ENCODE measurements at places on chromosomes 16 and 17.

DNA sequence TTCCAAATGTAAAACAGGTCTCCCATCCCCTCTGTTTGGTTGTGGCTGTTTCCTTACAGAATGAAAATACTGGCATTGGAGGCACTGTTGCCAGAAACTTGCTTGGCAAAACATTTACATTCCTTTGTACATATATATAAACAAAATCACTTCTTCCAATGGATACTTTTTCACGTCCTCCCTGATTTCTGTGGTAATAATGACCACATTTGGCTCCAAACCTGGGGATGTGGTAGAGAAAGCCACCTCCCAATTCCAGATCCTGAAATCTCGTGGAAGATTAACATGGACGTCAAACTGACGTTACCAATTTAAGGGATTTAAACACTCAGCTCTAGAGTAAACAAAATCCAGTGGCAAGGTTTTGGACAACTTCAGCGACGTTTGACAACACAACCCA, 370.8 kb upstream of the ZFHX3 start:
- no peak for DNase-seq

DNA sequence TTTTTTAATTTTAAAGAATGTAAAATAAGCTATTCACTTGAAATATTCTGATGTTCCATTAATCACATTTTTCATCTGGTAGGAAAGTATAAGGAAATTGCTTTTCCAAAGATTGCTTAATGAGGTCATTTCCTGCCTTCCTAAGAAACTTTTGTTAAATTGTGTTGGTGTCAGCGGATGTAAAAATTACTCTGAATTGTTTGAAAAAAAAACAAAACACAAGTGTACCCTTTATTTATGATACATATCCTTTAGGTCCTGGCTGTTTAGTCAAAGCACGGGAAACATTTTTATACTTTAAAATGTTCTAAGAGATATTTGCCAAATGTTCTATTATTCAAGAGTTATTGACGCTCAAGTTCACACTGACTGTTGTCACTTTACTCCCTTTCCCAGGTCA, 1357.4 kb upstream of the GOT2 start:
- no peak for DNase-seq

DNA sequence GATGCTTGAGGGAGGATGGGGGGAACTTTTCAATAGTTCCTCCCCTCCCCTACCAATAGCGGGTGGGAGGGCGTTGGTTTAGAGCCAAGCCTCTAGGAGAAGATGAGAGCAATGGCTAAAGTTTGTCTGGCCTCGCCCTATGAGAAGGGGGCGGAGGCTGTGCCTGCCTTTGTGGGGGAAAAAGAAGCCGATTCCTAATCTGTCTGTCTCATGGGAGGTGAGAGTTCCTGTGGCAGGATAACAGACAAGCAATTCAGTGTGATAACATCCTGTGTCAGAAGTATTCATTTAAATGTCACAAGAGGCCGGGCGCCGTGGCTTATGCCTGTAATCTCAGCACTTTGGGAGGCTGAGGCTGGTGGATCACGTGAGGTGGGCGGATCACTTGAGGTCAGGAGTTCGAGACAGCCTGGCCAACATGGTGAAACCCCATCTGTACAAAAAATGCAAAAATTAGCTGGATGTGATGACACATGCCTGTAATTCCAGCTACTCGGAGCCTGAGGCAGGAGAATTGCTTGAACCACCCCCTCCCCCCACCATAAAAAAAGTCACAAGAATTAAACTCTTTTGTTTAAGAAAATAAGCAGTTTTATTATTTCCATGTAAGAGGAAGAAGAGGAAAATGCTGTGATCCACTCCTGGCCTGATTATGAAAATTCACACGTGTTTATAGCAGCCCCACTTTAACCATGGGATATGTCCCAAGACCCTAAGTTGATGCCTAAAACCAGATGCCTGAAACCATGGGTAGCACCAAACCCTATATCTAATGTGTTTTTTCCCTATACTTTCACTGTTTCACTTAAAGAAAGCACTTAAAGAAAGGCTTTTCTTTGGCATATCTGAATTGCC, 1.7 kb downstream of the SLFN5 start:
- DNase-seq = no peak

DNA sequence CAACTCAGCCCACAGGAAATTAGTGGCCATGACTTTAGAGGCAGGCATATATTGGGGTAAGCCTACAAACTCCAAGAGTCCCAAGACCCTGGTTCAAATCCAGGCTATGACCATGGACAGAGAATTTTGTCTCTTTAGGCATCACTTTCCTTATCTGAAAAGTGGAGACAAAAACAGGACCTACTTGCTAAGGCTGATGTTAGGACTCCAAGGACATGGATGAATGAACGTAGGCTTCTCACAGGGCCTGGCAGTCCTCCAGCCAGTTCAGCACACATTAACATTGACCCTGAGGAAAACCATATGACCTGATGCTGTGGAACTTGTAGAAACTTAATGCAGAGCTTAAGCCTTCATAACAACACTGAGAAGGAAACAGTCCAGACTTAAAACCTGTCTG, 1.4 kb downstream of the FKBP10 start:
- DNase-seq = no peak

GRCh38 chr16:84329016-84329415, 34.3 kb downstream of the WFDC1 start:
- DNase-seq = no peak

- no peak for DNase-seq
Measured at GRCh38 chr17:76091526-76092286, 11.9 kb downstream of the EXOC7 start.

- DNase-seq = no peak
Measured at GRCh38 chr17:12967962-12968361, 49.9 kb downstream of the ELAC2 start.

GRCh38 chr16:25317732-25318316, 60.2 kb upstream of the ZKSCAN2 start:
- DNase-seq = no peak

DNA sequence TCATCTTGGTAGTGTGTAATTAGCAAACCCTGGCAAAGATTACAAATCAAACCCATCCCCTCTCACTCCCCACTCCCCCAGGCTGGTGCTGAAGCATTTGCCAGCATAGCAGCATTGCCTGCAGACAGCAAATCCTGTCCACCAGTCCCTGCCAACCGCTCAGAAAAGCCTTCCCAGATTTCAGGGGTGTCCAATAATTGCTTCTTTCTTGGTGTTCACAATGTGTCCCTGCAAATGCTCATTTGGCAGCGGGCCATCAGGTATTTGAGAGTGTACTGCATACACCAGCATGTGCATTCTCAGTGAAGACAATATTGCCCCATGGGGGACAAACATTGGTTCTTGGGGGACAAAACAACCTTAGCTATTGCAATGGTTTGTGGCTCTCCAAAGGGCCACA, 28.2 kb downstream of the ORC6 start:
- no peak for DNase-seq

- DNase-seq = no peak
Measured at GRCh38 chr17:77409282-77410161, 268.8 kb downstream of the SEC14L1 start.

DNA sequence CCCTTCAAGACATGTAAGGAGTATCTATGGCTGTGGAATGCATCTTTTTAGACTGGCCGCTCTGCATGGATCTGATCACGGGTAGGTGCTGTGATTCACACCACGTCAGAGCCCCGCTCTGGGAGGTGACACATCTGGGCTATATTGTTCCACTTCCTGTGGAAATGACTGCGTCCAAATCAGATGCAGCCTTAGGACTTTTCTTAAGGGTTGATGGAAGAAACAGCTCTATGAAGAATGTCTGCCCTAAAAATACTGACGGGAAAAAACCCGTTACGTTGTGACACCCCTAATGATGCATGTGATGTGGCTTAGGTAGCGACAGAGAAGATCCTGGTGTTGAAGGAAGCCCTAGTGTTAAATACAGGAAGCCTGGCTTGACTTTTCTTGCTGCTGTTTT, 12.2 kb downstream of the BANP start:
- DNase-seq = no peak

GRCh38 chr17:36493956-36494355, 7.5 kb downstream of the ZNHIT3 start:
- DNase-seq = no peak

- no peak for DNase-seq
Measured at GRCh38 chr16:6375465-6376075, 957.1 kb upstream of the RBFOX1 start.

DNA sequence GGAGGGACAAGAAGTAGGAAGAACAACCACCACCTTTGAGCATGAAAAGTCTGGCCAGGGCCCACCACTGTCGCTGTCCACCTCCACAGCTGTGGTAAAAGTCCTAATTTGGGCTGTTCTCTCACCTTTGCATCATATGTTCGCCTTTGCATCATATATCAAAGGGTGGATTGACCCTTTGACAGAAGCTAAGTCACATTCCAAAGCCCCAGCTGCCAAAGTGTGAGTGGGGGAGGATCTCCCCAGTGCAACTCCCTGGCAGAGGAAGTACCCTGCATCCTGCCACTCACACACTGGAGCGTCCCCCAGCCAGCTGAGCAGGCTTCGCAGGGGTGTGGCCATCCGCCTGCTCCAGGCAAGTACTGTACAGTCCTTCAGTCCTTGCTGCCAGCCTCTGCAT, 12.7 kb upstream of the SPECC1 start:
- peak; percentile 3 for DNase-seq

DNA sequence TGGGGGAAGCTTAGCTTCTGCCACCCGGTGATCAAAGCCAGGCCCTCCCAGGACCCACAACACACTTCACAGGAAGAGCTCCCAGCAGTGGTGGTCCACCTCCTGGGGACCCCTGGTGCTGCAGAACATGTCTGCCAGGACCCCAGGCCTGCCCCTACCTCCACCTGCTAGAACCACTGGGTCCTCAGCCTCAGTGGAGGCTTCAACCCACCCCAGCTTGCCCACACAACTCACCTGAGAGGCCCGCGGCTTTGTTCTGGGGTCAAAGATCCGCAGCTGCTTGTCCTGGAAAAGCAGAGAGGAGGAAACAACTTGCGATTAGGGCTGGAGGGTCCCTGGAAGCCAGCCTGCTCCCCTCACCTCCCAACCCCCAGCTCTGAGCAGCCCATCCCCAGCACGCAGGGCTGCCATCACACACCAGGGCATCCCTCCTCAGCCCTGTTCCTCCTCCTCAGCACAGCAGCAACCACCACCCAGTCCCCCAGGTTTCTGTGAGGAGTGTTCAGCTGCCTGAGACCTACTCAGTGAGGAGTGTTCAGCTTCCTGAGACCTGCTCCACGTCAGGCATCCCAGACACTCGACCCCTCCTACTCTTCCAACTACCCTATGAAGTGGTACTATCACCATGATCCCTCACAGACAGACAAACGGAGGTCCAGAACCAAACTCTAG, 21.2 kb downstream of the CORO7 start:
- DNase-seq = no peak

DNA sequence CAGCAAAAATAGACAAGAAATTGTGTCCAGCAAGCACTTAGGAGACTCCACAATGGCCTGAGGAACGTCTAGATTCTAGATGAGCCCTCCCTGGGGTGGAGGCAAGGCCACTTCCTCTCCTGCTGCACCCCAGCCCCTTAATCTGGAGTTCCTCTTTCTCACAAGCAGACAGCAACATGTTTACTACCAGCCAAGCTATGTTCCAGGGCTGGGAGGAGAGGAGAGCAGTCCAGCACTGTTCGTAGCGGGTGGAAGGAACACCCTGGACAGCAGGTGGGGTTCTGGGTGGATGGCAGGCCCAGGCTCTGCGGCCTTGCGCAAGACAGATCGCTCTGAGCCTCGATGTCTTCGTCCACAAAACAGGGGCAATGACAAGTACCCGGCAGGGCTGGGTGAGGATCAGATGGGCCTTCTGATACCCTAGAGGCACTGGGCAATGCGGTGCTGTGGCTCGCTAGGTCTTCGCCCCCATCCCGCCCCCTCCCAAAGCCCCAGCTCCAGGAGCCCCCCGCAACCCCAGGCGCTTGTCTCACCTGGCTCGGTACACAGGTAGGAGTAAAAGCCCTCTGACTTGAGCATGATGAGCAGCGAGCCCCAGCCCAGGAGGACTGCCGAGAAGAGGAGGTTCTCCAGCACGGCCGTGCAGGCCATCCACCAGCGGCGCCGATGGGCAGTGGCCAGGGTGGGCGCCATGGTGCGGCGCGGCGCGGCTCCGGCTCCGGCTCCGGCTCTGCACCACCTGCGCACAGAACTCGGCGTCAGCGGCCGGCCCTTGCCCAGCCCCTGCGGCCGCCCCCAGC, 1.3 kb downstream of the SLC43A2 start:
- peak; percentile 48 for DNase-seq

- DNase-seq = no peak
Measured at GRCh38 chr16:17949141-17949981, 387.2 kb downstream of the NPIPA8 start.

DNA sequence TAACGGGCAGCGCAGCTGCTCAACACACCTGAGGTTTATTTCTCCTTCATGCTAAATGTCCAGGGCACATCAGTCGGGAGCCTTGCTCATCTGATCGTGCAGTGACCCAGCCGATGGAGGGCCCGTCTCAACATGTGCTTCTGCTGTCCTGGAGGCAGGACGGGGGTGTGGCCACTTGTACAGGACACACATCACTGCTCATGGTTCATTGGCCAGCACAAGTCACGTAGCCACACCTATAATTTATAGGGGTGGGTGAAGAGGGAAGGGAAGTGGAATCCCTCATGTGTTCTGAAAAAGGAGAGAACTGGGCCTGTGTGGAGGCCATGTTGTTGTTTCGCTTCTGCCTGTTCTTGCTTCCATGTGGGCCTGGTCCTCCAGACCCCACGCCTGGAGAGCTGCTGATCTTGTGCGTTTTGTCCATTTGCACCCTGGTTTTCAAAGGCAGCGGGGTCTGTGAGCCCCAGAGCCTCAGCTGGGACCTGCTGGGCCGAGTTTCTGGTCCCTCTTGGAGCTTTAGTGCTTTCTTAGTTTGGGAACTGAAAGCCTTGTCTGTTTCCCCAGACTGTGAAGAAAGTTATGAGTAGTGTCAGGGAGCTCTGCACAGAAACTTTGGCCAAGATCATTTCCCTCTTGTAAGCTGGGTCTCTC, 60.5 kb downstream of the CMIP start:
- DNase-seq = peak; percentile 66

- peak; percentile 60 for DNase-seq
Measured at GRCh38 chr17:45240905-45241327, 19.2 kb downstream of the FMNL1 start.

DNA sequence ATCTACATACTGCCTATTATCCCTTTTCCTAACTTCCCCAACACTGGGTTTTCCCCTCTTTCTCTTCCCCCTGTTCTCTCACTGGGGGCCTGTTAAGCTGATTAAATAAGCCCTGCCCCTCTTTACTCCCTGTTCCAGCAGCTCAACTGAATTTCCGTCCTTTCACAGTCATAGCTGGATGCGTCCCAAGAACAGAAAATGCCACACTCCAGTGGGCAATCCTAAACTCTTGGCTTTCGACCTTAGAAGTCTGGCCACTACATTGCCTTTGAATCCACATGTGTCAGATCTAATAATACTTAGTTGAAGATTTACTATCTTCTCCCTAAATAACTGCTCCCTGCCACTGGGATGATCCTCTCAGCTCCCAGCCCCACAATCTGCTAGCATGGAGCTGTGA, 34.5 kb downstream of the KCNJ16 start:
- DNase-seq = no peak

- DNase-seq = peak; percentile 9
Measured at GRCh38 chr16:66728117-66728787, 23.2 kb downstream of the DYNC1LI2 start.

DNA sequence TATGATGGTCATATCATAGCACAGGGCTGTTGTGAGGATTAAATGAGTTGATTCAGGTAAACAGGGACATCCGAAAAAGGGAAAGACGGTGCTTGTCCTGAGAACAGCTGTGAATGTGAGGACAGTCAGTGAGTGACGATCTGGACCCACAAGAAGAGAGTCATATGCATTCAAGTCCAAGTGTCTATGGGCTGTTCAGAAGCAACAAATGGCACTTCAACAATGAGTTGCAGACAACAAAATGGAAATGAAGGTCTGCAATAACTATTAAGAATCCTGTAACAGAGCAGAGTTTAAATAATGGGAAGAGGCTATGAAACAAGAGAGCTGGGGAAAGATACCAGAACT, 100.3 kb downstream of the ADCY9 start:
- DNase-seq = no peak
